ENCODE measurements at places on chromosomes 7 and 10. TPM values are rescaled to one million over a fixed set of nuclear protein-coding genes. Genes with fewer than 3 reads are reported as not detected.

DNA sequence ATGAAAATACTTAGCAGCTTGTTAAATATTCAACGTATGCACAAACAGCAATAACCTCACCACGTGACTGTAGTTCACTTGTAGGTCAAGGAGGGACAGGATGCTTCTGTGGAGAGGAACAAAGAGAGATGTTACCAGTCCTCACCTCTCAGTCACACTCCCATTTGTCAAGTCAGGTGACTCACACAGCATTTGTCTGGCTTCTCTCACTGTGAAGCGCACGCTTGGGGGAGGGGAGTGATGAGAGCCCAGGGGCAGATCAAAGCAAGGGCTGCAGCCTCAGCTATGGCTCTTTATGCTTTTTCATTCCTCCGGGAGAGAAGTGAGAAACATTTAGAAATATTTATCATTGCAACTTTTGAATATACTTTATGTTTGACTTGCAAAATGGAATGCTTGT is 2.9 kb upstream of the RBM20 start:
- no peak for DNase-seq

The PRKAR1B gene
- 28.7 TPM for total RNA-seq

GRCh38 chr7:111098011-111098925 is 7.3 kb downstream of the LRRN3 start:
- DNase-seq: peak; percentile 69

GRCh38 chr7:17971411-17971810 is 31.1 kb upstream of the SNX13 start:
- DNase-seq: no peak

- DNase-seq: peak; percentile 29
These were observed 719 bp downstream of the DPY19L1 start for GRCh38 chr7:35036361-35037171.

The TLX1 gene
- total RNA-seq: not detected

The PODXL gene
- 1.1 TPM for total RNA-seq

GRCh38 chr7:74343281-74344131 is 54.3 kb downstream of the CLIP2 start:
- DNase-seq: no peak

- DNase-seq: no peak
These were observed 257.0 kb upstream of the MINDY3 start for GRCh38 chr10:16117305-16117695.

DNA sequence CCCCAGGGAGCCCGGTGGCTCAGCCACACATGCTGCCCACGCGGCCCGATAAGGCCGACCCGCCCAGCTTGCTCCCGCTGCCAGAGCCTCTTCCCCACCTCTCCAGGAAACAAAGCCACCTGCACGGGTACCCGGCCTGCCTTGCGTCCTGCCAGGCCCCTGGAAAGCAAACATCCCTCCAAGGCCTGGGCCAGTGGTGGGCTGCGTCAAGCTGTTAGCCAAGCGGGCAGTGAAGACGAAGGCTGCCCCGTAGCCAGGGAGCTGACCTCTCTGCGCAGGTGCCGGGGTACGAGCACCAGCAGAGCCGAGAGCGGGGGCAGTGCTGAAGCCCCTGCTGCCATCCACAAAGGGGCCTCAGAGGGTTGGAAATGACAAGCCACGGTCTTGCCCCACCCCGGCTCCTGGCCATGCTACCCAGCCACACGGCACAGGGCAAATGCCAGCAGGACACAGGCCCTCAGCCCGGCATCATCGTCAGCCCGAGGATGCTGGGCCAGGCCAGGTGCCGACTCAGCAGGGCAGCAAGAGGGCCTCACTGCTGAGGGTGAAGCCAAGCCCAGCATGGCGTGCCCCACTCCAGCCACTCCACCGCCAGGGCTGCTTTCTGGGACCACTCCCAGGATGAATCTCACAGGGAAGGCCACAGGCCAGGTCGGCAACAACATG is 140.0 kb downstream of the PTPRN2 start:
- no peak for DNase-seq

DNA sequence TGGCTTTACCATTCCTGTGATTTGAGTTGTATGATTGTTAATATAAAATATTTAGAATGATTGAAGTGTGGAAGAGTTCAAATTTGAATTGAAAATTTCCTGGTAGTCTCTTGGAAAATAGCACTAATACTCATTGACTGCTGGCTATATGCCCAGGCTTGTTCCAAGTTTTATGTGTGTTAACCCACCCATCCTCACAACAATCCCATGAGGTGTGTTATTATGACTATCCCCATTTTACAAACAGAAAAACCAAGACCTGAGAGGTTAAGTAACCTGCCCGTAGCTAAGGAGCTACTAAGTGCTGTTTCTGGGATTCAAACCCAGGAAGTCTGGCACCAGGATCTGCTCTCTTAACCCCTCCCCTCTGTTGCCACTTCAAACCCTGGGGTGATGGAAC is 213.9 kb downstream of the CREB5 start:
- DNase-seq: no peak

- DNase-seq: no peak
These were observed 7.9 kb upstream of the MYL10 start for GRCh38 chr7:101636822-101637623.

The LRMDA gene
- total RNA-seq: 14.9 TPM

DNA sequence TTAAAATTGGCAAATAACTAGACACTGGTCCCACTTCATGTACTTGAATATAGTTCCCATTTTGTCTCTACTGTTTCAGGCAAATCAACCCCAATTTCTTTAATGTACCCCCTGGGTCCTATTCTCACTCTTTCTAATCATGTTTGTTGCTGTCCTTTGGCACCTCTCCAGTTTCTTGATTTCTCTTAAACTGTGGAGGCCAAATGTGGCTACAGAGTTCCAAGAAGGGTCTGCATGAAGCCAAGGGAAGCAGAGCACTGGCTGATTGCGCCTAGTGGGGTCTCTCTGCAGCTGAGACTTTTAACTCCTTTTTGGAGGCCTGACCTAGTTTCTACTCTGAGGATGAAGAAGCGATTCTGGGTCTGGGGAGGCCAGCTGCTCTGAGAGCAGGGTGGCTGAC is 6.7 kb upstream of the ADAM12 start:
- DNase-seq: no peak

The C7orf33 gene
- total RNA-seq: not detected

The MYOZ1 gene
- not detected for total RNA-seq

DNA sequence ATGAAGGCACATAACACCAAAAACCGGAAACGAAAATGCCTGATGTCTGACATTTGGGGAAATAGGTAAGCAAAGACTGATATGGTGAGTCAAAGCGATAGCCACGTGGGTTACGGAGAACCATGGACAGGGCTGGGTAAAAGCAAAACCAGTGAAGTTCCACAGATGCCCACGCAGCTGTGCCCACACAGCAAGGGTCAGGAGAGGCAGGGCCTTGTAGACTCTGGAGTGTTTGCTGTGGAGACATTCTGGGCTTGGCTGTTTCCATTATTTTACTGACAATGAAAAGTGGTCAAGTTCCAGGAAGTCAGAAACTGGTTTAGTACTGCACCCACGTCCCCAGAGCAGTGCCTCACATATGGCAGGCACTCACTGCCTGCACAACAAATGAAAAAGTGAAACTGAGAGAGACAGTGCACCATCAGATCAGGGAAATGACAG is 148.7 kb downstream of the ZMYND11 start:
- DNase-seq: no peak

DNA sequence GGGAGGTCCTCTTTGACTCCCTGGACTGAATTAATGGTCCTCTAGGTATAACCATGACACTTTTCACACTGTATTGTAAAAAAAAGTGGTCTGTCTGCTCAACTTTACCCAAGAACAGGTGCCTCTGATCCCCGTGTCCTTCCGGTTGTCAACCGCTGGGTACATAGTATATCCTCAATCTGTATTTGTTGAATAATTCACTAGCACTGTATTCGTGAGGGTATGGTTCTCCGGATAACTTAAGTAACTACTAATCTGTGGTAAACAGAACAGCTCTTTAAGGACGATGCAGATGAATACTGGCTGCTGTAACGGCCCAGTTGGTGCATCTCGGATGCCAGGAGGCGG is 472 bp upstream of the ADAM22 start:
- no peak for DNase-seq

The PRSS37 gene
- total RNA-seq: not detected

DNA sequence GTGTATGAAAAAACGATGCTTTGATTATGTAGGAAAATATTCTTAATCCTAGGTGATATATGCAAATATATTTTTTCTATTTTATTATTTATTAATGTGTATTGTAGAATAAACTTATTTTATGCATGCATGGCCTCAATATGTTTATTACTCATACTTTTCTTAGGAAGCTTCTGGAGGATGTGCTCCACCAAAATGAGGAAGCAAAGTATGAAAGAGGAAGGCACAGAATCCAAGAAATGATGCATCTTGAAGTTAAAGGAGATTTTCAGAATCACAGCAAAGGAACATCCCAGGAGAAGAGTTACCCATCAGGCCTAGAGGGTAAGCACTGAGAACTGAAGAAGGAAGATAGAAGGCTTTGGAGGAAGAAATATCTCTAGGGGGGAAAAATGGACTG is 35.0 kb upstream of the MRPS16 start:
- DNase-seq: no peak

DNA sequence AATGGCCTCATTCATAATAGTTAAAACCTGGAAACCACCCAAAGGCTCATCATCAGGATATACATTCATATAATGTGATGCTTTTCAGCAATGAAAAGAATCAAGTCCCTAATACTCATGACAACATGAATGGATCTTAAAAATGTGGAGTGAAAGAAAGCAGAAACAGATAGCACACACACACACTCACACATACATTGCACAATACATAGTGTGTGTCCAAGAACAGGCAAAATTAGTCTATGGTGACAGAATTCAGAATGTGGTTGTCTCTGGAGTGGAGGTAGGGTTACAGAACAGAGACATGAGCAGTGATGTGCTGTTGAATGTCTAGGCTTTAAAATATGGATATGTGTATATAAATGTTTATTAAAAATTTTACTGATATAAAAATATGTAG is 419.9 kb upstream of the PCDH15 start:
- DNase-seq: no peak

- no peak for DNase-seq
These were observed 45.5 kb upstream of the CALCR start for GRCh38 chr7:93620057-93620456.

The TDRD1 gene
- 0.08 TPM for total RNA-seq

DNA sequence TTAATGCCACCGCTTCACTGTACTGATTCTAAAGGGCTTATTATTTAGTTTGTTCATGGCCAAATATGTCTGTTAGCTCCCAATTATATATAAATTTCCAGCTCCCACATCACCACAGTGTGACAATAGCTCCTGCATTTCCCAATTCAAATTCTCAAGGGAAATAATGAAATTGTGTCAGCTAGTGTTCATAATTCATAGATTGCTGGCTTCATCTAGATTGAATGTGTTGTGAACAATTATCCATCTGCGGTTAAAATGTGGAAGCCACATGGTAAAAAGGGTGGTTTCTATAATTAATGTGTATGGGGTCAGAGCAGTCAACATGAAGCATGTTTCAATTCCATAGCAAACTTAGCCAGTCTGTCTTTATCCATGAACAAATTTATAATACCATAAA is 154.3 kb downstream of the SEMA3E start:
- no peak for DNase-seq

GRCh38 chr10:6582298-6582697 is 2.2 kb upstream of the PRKCQ start:
- no peak for DNase-seq

GRCh38 chr10:122798704-122799231 is 46.9 kb downstream of the CUZD1 start:
- DNase-seq: no peak

The CELF2 gene
- total RNA-seq: 207 TPM

- no peak for DNase-seq
These were observed 7.0 kb downstream of the REEP3 start for GRCh38 chr10:63528084-63528744.

DNA sequence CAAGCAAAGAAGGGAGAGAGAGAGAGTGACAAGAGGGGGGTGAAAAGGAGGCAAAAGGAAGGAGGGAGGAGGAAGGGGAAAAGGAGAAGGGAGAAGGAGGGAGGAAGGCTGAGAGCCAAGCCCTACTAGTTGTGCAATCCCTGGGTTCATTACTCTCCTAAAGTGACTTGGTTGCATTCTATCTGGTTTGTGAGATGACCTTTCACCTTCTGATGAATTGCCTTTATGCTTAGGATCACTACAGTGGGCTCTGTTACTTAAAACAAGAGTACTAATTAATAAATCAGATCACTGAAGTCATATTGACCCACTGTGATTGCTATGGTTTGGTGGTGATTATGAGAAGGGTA is 144.9 kb downstream of the KIF20B start:
- no peak for DNase-seq

The AEBP1 gene
- 12.7 TPM for total RNA-seq

DNA sequence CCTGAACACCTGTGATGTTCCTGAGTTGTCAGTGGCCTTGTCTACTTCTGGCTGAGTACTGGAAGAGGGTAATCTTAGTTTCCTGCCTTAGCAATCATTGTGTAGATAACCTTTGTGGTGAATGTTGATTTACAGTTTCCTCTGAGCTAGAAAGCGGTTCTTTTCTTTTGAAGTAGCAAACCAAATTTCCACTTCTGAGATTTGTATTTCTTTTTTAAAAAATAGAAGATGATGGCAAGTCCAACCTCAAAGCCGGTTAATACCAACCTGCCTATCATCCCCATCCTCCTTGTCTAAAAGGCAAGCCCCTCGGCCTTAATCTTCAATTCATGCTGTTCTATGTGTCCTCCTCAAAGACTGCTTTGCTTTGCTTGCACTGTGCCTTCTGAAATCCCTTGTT is 12.5 kb upstream of the PALS2 start:
- peak; percentile 67 for DNase-seq

The IGFBP1 gene
- total RNA-seq: not detected

DNA sequence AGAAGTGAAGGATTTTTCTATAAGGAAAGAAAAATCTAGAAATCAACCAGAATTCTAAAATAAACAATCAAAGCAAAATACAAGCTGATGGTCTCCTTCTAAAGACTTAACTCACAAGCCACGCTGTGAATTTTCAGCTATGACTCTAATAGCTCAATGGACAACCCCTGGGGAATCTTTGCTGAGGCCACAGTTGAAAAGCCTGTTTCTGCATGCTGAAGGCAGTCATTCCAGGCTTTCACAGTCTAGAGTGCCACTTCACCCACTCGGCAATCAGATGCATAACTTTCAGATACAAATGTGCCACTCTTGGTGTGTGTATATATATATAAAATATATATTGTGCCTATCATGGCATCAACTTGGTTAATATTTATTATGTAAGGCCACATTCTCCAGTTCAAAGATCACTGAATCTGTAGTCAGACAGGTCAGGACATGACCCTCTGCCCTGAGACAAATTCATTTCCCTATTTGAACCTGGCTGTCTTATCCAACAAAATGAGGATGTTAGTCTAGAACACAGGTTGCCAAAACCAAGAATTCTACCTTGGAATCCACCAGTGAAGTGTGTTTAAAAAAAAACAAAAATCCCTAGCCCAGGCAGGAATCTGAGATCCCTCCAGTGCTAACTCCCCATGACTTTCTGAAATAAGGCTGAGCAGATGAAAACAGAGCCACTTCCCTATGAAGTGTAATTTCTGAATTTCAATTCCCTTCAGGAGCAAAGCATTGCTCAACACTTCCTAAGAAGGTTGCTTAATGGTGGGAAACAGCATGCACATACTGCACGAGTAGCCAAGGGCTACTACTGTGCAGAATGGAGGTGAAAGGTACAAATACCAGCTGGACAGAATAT is 9.9 kb downstream of the LIPA start:
- no peak for DNase-seq
